Neural crest cell (in vitro differentiated cells): ENCODE measurements at places on chromosomes 3 and 15. TPM values are rescaled to one million over a fixed set of nuclear protein-coding genes. Genes with fewer than 3 reads are reported as not detected.

SIDT1 gene
- total RNA-seq: 0.23 and 0.41 TPM in 2 replicates

KCNMB3 gene
- 3.1 and 3.3 TPM in 2 replicates for total RNA-seq

- no peak overlapping the region for H3K4me3 ChIP-seq
- H3K36me3 ChIP-seq: no peaks in the 10 kb centered on the region
- peaks cover 64% of the 10 kb centered on the region for H3K4me1 ChIP-seq
- no peak overlapping the region for H3K27ac ChIP-seq
Measured at GRCh38 chr3:188299068-188299467, 145.1 kb downstream of the LPP start.

- H3K27me3 ChIP-seq: no peaks in the 10 kb centered on the region
- no peak overlapping the region for H3K4me3 ChIP-seq
- no peak overlapping the region for H3K27ac ChIP-seq
- H3K4me1 ChIP-seq: peaks cover 13% of the 10 kb centered on the region
Measured at GRCh38 chr3:126459111-126459762, 16.5 kb downstream of the ZXDC start.

- no peak overlapping the region for H3K27ac ChIP-seq
- no peaks in the 10 kb centered on the region for H3K36me3 ChIP-seq
- H3K4me3 ChIP-seq: no peak overlapping the region
- no peak for DNase-seq
- H3K4me1 ChIP-seq: peaks cover 12% of the 10 kb centered on the region
Measured at GRCh38 chr3:12439161-12439940, 44.9 kb upstream of the TSEN2 start.

DNA sequence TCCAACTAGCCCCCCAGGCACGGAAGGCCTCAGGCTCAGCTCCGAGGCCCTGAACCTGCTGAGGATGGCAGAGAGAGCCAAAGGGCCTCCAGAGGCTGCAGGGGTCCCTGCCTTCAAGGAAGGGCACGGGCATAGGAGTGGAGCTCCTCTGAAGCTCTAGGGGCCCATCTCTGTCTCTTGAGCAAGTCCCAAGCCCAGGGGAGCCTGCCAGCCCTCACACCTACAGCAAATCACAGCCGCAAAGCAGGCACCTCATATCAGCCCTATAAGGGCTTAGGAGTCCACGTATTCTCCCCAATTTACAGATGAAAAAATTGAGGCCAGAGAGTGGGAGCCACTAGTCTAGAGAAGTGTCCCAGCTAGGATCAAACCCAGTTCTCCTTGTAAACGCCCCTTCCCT, 14.2 kb downstream of the PSTPIP1 start:
- H3K27ac ChIP-seq: no peak overlapping the region
- H3K4me3 ChIP-seq: no peak overlapping the region
- DNase-seq: no peak
- H3K36me3 ChIP-seq: no peaks in the 10 kb centered on the region
- no peaks in the 10 kb centered on the region for H3K27me3 ChIP-seq
